ENCODE measurements at places on chromosomes 2 and 18.

DNA sequence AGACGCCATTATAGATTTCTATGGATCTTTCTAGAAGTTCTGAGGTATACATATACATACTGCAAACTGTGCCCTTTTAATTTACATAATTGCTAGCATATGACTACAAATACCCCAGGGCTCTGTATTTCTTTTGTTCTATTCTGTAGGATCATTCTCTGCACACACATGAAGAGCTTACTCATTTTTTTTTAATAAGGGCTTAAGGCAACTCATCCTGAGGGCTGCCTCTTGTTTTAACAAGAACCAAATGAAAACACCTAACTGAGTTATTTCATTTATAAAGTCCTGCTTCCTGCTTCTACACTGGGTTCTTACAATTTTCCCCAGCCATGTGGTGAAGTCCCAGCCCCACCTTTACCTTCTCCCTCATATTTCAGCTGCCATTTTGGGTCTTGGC lies 390.5 kb downstream of the IRS1 start:
- no peak for DNase-seq

- no peak for DNase-seq
Observed at GRCh38 chr2:232870766-232871371, 805 bp downstream of the SNORC start.

DNA sequence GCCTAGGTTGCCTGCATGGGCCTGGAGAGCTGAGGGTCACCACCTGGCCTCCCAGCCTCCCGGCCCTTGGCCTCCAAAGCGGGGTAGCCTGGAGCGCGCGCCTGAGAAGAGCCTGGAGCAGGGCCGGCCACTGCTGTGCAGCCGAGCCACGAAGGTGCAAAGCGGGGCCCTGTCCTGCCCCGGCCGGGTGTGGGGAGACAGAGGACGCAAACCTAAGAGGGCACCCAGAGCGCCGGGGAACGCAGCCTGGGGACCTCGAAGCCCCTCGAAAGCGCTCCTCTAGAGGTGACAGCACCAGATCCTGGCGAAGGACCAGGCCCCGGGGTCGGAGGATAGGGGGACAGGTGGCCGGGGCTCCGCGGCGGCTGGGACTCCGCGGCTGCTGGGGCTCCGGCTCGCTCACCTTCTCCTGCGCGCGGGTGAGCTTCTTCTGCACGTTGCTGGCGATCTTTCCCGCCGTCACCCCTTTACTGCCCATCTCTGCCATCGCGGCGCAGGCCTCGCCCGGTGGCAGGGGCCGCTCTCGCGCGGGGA lies 430 bp downstream of the BIN1 start:
- DNase-seq = no peak

- DNase-seq = peak; percentile 3
Observed at GRCh38 chr2:177717831-177718618, 325.5 kb downstream of the AGPS start.

GRCh38 chr18:50924372-50924771 lies 43.5 kb upstream of the ELAC1 start:
- no peak for DNase-seq

DNA sequence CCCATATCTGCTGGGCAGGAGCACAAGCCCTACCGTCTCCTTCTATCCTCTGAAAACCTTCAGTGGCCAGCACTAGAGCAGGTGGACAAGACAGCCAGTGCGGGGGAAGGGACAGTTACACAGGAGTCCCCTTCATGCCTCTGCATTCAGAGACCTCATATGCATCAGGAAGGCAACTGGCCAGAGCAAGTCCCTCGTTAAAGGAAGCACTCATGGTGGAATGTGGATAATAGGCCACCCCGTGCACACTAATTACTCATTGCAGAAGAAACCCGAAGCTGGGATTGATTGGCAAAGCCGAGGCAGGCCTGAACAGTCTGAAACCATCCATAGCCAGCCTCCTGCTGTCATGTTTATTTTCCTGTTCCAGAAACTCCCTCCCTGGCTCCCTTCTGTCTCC lies 11.2 kb downstream of the KIAA2012 start:
- peak; percentile 90 for DNase-seq

DNA sequence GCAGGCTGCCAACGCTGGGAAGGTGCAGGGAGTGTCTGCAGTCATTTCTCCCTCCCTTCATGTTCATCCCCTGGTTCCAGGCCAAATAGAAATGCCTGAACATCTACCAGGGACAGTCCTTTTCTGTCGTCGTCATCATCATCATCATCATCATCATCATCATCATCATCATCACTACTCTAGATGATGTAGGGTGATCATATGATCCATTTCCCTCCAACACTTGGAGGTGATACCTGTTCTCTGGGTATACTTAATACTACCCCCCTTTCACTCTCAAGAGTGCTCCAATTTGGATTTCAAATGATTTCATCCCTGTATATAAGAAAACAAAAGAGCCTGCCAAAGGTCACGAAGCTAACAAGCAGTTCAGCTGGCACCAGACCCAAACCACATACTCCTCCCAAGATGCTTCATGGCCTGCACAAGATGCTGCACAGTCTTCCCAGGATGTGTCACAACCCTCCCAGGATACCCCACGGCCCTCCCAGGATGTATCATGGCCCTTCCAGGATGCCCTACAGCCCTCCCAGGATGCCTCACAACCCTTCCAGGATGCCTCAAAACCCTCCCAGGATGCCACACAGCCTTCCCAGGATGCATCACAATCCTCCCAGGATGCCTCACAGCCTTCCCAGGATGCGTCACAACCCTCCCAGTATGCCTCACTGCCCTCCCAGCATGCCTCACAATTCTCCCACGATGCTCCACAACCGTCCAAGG lies 257.9 kb downstream of the DYSF start:
- DNase-seq = no peak

- no peak for DNase-seq
Observed at GRCh38 chr2:179701524-179702110, 159.8 kb downstream of the ZNF385B start.

DNA sequence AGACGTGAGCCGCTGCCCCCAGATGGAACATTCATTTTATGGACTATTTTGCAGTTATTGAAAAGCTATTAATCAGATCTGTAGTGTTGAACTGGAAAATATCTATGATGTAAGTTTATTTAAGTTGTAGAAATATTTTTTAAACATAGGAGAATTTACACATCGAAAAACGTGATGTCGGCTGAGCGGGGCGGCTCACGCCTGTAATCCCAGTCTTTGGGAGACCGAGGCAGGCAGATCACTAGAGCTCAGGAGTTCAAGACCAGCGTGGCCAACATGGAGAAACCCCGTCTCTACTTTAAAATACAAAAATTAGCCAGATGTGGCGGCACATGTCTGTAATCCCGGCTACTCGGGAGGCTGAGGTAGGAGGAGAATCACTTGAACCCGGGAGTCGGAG lies 2.0 kb upstream of the TIA1 start:
- DNase-seq = no peak

- peak; percentile 94 for DNase-seq
Observed at GRCh38 chr18:24086082-24086481, 52.8 kb upstream of the CABYR start.

- no peak for DNase-seq
Observed at GRCh38 chr2:28593160-28593755, 97.4 kb downstream of the PLB1 start.

- no peak for DNase-seq
Observed at GRCh38 chr2:49080681-49081080, 73.6 kb downstream of the FSHR start.

GRCh38 chr2:84846041-84846663 lies 34.7 kb downstream of the TRABD2A start:
- DNase-seq = no peak

- DNase-seq = peak; percentile 12
Observed at GRCh38 chr2:234840336-234840735, 111.5 kb upstream of the SH3BP4 start.

DNA sequence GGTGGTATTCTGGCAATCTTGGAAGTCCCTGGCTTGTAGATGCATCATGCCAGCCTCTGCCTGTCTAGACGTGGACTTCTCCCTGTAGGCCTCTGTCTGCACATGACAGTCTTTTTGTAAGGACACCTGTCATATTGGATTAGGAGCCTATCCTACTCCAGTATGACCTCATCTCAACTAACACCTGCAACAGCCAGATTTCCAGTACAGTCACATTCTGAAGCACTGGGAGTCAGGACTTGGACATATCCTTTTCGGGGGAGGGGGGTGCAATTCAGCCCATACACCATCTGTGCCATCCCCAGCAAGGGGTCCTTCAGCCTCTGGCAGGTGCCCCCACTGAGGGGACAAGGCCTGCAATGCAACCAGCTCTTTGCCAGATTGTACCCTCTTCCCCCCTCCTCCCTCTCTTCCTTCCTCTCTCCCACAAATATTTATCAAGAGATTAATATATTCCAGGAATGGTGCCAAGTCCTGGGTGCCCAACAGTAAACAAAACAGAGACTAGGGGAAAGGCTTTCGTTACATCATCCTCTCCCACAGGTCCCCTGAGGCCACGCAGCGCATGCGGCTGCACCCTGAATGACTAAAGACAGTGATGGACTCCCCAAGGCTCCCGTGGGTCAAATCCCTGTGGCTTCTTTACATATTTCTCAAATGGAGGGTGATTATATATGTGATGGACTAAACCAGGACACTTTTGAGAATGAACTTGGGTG lies 20.5 kb upstream of the MYCN start:
- peak; percentile 100 for DNase-seq

- DNase-seq = peak; percentile 7
Observed at GRCh38 chr2:98899041-98899702, 36.9 kb downstream of the CRACDL start.

- no peak for DNase-seq
Observed at GRCh38 chr2:203059567-203060240, 45.0 kb downstream of the NBEAL1 start.

DNA sequence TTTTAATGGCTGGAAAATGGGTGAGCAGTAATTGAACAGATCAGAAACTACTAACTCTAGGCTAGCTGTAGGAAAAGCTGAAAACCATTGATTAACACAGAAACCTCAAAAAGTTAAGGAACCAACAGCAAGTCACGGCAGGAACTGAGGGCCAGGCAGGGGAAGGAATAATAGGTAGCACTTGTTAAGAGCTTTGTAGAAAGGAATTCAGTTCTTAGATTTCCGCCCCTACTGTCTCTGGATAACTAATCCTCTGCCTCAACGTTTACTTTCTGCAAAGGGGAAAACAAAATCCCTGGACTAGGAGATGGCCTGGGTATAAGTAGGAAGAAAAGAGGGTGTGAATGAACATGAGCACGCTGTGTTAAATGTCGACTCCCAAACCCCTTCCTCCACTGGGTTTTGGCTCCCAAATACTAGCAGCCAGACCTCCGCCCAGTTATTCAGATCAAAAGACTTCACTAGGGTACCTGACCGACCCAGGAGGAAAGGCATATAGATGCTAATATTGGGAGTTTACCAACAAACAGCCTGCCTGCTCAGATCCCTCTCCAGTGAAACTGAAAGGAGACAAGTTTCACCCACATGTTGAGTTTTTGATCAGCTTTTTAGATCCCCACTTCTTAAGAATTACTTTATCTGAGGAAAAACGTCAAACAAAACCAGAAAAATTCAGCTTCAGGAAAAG lies 12.4 kb downstream of the SMAD2 start:
- DNase-seq = no peak

DNA sequence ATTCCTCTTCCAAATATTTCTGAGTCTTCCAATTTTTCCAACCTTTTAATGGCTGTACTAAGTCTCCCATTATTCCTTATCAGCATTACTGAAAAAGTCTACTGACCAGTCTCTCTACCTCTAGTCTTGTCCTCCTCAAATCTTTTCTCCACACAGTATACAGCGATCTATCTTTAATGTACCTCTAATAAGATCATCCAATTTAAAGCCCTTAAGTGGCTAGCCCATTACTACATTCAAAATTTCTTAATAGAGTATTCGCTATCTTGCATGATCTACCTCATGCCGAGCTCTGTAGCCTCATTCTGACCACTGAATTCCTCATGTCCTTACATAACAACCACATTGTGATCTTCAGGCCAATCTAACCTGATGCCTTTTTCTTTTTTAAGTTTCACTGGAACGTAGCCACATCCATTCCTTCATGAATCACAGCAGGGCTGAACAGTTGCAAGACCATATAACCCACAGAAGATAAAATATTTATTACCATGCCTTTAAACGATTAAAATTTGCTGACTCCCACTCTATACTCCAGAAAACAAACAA lies 57.9 kb downstream of the SLC66A3 start:
- no peak for DNase-seq

DNA sequence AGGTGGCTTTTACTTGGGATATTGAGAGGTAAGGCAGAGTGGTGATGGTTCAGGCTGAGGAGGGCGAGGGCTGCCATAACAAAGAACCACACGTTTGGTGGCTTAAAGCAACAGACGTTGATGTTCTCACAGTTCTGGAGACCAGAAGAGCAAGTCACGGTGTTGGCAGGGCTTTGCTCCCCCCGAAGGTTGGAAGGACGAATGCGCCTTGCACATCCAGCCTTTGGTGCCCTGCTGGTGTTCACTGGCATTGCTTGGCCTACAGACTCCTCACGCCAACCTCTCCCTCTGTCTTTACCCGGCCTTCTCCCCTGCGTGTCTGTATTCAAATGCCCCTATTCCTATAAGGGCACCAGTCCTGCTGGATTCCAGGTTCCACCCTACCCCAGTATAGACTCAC lies 125.4 kb downstream of the TPO start:
- no peak for DNase-seq

GRCh38 chr2:27844821-27845255 lies 45.3 kb downstream of the RBKS start:
- DNase-seq = no peak

GRCh38 chr2:237471438-237472186 lies 15.4 kb upstream of the MLPH start:
- DNase-seq = peak; percentile 72

DNA sequence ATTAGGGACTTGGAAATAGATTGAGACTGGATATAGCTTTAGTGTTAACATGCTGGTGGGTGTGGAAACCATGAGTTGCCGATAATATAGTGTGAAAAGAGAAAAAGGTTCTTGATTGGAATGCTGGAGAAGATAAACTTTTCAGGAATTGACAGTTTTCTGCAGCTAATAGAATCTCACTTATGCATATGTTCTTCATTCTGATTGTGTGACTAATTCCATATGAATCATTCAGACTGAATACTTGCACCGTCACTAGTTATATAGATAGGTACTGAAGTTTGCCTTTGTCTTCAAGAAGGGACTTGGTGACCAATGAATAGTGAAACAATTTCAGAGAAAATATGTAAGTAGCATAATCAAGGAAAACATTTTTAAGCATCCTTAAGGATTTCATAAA lies 225.7 kb upstream of the FOSL2 start:
- no peak for DNase-seq

DNA sequence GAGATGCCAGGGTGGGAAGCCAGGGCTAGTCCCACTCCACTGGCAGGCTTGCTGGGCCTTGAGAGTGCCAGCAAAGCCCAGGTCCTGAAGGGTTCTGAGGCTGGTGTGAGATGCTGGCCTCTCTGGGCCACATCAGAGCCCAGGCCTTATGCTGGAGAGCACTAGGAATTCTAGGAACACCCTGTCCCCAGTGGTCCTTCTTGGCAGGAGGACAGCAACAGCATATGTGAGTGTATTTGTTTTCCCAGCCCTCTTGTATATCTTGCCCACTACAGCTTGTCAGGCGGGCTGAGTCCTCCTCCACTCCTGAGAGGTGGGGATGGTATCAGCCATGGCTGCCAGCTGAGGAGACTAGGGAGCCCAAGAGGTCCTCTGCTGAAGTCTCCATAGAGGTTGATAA lies 327.0 kb downstream of the PDE11A start:
- DNase-seq = no peak
